ENCODE measurements at places on chromosomes 12 and 14.

DNA sequence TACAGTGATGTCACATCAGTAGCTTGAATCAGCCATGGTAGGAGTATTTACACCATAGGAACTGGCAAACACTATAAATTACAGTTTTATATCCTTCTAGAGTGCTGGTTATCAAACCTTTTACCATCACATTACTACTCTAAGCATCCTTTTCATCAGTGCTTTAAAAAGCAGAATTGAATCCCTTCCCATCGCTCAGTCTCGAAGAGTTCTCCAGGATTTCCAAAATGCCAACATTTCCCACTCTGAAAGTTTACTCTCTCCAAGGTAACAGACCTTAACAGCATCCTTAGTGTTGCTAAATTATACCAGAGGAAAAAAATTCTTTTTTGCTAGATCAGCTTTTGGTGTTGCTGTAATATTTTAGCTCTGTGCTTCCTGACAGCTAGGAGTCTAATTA, 209.4 kb upstream of the USP15 start:
- DNase-seq, result no peak

DNA sequence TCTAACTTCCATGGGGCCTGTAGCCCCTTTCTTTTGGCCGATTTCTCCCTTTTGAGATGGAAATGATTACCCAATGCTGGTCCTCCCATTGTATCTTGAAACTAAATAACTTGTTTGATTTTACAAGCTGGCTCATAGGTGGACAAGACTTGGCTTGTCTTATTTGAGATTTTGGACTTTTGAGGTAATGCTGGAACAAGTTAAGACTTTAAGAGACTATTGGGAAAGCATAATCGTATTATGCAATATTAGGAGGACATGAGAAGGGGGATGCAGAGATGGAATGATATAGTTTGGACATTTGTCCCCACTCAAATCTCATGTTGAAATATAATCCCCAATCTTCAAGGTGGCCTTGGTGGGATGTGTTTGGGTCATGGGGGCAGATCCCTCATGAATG, 49.2 kb upstream of the LYZ start:
- no peak for DNase-seq

DNA sequence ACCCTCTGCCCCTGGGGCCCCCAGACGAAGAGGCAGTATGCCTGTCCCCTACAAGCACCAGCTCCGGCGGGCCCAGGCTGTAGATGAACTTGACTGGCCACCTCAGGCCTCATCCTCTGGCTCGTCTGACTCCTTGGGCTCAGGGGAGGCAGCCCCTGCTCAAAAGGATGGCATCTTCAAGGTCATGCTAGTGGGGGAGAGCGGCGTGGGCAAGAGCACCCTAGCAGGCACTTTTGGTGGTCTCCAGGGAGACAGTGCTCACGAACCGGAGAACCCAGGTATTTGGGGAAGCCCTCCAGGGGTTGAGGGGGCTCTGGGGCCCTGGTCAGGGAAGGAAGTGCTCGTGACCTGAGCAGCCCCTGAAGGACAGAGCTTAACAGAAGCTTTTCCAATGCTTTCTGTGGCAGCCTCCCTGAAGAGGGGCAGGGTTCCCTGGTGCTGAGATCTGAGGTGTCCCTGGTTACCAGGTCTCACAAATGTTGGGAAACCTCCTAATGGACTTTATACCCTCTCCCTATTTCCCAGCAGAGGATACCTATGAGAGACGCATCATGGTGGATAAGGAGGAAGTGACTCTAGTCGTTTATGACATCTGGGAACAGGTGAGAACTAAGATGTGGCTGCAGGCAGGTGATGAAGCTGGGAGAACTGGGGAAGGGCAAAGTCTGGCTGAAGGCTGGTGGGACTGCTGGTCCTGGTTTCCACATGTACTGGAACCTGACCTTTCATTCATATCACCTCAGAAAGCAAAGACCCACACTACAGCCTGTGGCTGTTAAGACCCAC, 1.9 kb downstream of the REM2 start:
- no peak for DNase-seq

DNA sequence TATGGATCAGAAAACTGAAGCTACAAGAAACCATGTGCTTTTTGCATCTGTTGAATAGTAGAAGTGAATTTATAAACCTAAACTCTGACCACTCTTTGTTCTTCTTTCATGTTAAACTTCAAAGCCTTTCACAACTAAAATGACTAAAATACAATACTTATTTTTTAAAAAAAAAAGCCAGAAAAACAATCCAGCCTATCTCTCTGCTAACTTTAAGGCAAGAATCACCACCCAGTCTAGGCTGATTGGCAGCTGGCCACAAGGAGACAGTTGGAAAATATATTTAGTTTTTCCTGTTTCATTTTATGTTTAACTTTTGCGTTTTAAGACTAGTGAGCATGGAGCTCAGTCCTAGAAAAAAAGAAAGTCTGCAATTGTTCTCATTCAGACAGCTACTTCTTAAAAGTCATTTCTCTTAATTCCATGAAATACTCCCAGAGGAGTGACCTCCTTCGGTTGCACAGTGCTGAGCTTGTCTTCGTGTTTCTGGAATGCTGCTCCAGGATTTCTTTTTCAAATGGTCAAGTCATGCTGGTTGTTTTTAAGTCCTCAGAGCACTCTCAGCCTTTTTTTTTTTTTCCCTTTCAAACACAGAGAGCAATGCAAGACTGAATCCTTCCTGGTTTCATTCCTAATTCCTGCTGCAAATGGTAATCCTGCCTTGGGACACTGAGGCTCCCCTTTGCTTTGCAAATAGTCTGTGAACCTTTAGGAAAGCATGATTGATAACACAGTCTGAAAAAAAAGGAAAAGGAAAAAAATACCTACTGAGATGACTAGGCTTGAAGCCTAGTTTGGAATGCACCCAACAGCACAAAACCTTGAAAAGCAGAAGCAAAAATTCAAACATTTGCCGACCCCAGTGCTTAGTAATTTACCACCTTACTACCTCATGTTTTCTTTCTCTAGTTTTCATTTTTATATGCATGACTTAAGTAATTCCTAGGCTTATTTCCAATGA, 233.3 kb upstream of the DAAM1 start:
- DNase-seq, result no peak

- peak; percentile 7 for DNase-seq
These were observed 1.2 kb downstream of the SNX6 start for GRCh38 chr14:34628681-34629135.

DNA sequence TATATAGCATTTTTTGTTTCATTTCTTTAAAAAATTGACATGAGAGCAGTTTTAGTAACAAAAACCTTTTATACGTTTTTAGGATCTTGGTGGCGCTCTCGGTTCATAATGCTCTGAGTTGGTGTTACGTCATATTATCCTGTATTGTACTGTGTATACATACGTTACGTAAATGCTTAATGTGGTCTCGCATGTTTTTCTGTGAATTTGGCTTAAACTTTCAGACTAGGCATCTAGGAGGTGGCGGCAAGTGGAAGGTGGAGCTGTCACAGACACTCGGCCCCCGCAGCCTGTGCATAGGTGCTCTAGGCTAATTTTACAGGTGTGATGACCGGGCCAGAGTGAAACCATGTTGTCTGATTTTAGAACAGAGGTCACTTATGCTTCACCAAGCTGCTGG, 60.0 kb downstream of the PPP2R5C start:
- DNase-seq, result no peak

- no peak for DNase-seq
These were observed 199.5 kb downstream of the ANO6 start for GRCh38 chr12:45415393-45415817.

DNA sequence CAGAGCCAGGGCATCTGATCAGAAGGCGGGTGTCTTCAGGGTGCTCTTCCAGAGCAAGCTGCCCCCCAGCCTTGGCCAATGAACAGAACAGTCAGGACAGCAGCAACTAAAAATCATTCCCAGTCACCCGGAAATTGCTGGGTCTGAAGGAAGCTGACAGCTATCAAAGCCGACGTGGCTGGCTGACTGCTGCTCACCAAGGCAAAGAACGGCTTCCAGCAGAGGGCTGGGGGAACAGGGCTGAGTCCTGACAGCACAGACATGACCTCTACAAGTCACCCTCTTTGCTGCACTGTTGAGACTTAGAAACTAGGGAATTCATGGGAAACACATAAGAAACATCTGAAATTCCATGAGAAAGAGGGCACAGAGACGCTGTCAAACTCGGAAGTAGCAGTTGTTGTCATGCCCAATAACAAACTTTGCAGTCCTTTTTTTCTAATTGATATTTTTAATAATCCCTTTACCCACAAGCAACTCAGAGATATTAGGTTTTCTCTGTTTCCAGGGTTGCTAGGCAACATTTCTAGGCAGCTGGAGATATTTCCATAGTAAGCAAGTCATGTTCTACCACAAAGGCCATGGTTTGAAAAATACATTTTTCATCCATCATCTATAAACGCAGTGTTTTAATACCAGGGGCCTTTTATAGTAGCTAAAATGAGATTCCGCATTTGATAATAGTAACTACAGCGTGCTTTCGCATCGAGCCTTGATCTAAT, 365.2 kb downstream of the SEC23A start:
- DNase-seq, result peak; percentile 59

GRCh38 chr12:52976574-52977071, 27.7 kb downstream of the KRT18 start:
- DNase-seq, result no peak

- DNase-seq, result no peak
These were observed 108.0 kb upstream of the ARHGAP5 start for GRCh38 chr14:31968956-31969698.

GRCh38 chr14:32468955-32469354, 139.9 kb downstream of the AKAP6 start:
- no peak for DNase-seq

GRCh38 chr12:98222135-98222534, 293.3 kb upstream of the TMPO start:
- no peak for DNase-seq
